ENCODE measurements at places on chromosomes 3 and 15.

- DNase-seq, result no peak
These were observed 139.5 kb downstream of the MEIS2 start for GRCh38 chr15:36960947-36961227.

DNA sequence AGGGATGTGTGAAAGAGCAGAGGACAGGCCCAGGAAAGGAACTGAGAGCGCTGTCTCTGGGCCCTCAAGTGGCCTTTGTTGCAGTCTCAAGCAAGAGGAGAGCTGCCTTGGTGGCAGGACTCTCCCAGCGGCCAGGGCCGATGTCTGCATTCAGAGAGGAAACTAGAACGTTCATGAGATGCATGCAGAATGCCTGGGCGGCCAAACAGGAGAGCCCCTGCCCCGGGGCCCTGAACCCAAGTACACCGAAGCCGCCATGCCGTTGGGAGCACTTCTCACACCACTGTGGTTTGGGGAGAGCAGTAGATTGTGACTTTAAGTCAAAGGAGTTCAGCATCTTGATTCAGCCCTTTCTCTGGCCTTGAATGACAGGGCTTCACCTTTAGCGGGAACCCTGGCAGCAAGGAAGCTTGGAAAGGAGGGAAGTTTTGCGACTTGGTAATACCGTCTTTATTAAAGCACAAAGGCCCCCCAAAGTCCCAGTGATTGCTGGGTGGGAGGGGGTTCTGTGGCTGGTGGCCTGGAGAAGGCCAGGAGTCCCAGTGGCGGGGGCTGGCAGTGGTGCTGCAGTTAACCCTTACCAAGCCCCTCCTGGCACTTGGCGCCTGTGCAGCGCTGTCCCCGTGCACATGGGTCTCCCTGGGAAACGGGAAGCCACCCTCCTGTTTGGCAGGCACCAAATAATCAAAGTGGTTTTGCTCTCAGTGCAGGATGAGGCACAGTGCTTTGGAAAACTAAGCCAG is 36.2 kb downstream of the SLC6A11 start:
- no peak for DNase-seq

- DNase-seq, result no peak
These were observed 4.0 kb downstream of the NEDD4 start for GRCh38 chr15:55989383-55989782.

GRCh38 chr3:126285369-126285768 is 71.8 kb downstream of the KLF15 start:
- DNase-seq, result no peak

All from T-helper 1 cell (primary cell).